ENCODE measurements at places on chromosomes 1 and 21. TPM values are rescaled to one million over a fixed set of nuclear protein-coding genes. Genes with fewer than 3 reads are reported as not detected.

The LIPI gene
- total RNA-seq: not detected

The TACSTD2 gene
- not detected for total RNA-seq

The PADI3 gene
- total RNA-seq: 1.2 TPM

The CDC7 gene
- 6.3 TPM for total RNA-seq

The CTXND2 gene
- not detected for total RNA-seq

The WDR64 gene
- total RNA-seq: not detected

The FLG2 gene
- total RNA-seq: not detected

The C1orf53 gene
- 7.8 TPM for total RNA-seq

The UBAP2L gene
- total RNA-seq: 113 TPM

Data from A549 treated with RU486 at 1 μM for 4 hours (cell line).